NCI-H2171 (cell line): ENCODE measurements at places on chromosomes 2 and 18.

- DNase-seq: no peak
Observed at GRCh38 chr2:16072638-16073290, 132.4 kb downstream of the MYCN start.

- DNase-seq: no peak
Observed at GRCh38 chr2:36060133-36060532, 295.4 kb upstream of the CRIM1 start.

DNA sequence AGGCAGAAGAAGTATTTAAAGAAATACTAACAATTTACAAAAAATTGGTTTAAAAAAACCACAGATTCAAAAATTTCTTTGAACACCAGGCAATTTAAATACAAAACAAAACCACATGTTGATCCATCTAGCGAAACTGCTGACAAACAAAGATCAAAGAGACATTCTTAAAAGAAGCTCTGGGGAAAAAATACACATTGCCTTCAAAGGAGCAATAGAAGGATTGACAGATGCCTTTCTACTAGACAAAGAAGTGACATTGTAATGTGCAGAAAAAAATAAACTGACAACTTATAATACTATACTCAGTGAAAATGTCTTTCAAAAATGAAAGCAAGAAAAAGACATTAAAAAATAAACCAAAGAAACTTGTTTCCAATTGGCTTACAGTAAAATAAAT lies 12.6 kb upstream of the EIF2AK3 start:
- DNase-seq: no peak

DNA sequence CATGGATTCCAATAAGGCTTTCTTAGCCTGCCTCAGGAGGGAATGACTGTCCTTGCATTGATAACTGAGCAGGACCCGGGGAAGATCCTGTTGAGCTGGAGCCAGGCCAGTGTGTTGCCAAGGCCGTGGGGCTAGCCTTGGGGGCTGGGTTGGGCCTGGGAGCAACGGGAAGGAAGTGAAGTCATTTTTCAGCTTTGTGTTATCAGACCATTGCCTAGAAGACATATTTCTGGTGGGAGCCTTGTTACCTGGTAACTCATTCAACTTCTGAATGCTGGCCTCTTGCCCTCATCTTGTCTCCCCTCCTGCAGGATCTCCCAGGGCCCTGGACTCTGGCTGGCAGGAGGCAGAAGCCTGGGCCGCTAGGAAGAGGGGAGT lies 92.7 kb upstream of the MGAT5 start:
- DNase-seq: no peak

DNA sequence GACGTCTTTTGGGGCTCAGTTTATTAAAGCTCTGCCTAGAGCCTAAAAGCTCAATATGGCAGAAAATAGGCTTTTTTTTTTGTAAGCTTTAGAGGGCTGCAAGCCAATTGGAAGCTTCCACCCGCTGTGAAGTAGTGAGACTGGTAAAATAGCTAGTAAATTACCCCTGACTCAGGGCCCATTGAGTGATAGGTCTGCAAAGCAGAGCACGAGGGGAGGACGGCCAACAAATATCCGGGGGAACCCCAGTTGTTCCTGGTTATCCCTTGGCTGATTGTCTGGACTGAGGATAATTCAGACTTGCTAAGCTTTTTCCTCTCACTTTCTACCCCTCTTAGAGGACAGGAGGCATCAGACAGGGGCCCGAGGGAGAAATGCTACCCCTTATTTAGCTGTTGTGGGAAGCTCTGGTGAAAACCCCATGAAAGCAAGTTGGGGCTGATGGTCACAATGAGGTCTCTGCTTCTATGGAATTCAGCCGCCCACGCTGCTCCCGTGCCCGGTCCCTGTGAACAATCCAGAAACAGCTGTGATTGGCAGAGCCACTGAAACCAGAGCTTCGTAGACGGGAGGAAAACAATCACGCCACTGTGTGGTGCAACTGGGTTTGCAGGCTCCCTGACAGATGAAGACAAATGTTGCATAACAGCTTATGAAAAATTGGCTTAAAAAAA lies 141.9 kb upstream of the LGALSL start:
- peak; percentile 13 for DNase-seq

- DNase-seq: no peak
Observed at GRCh38 chr18:49698525-49699025, 114.8 kb downstream of the ACAA2 start.

- no peak for DNase-seq
Observed at GRCh38 chr2:19664646-19665045, 237.1 kb downstream of the TTC32 start.

GRCh38 chr2:17664534-17664933 lies 89.1 kb downstream of the SMC6 start:
- DNase-seq: no peak

DNA sequence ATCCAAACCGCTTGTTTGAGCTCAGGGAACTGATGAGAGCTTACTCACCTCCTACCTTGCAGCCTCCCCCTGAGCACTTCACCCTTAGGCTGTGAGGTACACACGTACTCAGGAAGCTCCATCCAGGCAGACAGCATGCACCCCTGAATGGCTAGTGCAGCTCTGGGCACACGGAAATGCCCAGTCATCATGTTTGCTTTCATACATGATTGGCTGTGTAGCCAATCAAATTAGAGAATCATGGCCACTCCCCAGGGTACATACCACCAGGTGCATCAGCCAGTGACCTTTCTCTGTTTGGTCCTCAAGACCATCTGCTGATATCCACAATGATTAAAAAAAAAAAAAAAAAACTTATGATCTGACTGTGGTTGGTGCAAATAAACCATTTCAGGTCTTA lies 42.1 kb downstream of the RNF152 start:
- no peak for DNase-seq

GRCh38 chr2:121245913-121246312 lies 39.1 kb downstream of the TFCP2L1 start:
- DNase-seq: no peak

DNA sequence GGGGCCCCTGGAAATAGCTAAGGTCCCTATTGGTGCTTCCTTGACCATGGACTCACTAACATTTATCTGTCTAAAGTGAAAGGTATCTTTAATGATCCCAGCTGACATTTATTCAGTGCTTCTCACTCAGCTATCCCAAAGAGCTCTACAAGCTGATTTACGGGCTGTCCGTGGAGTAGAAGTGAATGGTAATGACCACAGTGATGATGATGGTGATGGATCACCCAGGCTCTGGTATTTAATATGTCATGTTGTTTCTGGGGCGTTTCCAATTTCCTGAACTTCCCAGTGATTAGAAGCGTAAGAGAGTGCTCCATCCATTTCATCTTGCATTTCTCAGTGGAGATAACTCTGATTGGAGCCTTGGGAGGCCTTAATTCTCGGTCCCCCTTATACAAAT lies 304.3 kb downstream of the HRH4 start:
- DNase-seq: no peak

GRCh38 chr2:7566382-7566881 lies 649.2 kb downstream of the RNF144A start:
- no peak for DNase-seq

GRCh38 chr18:37661478-37661877 lies 95.9 kb upstream of the CELF4 start:
- DNase-seq: no peak

GRCh38 chr2:19299522-19299921 lies 58.9 kb downstream of the OSR1 start:
- no peak for DNase-seq

GRCh38 chr2:200168641-200169555 lies 137.6 kb upstream of the SPATS2L start:
- DNase-seq: no peak

- no peak for DNase-seq
Observed at GRCh38 chr2:96663829-96664228, 21.3 kb downstream of the FER1L5 start.

DNA sequence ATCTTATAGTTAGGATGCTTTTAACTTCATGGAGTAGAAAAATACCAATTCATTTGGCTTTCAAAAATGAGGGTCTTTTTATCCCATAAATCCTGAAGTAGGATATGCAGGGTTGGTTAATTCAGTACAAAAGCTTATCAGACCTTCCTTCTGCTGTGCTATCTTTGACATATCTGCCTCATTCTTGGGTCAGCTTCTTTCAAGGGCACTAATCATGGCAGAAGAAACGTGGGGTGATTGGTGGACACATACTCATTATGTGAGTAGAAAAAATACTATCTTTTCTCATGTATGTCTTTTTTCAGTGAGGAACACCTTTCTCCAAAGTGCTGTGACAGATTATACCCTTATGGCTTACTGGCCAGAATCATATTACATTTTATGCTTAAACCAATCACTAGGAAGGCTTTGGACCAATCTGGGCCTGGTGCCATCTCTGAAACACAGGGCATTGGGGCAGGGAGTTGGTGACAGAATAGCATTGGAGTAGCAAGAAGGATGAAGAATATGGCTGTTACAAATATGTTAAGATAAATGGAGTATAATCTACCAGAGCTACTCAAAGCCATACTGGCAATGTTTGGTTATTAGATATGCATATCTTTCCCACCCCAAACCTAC lies 10.1 kb downstream of the UGP2 start:
- DNase-seq: no peak

- no peak for DNase-seq
Observed at GRCh38 chr2:206728277-206729199, 10.3 kb upstream of the DYTN start.

- DNase-seq: no peak
Observed at GRCh38 chr2:68214381-68214780, 38.0 kb downstream of the PPP3R1 start.

DNA sequence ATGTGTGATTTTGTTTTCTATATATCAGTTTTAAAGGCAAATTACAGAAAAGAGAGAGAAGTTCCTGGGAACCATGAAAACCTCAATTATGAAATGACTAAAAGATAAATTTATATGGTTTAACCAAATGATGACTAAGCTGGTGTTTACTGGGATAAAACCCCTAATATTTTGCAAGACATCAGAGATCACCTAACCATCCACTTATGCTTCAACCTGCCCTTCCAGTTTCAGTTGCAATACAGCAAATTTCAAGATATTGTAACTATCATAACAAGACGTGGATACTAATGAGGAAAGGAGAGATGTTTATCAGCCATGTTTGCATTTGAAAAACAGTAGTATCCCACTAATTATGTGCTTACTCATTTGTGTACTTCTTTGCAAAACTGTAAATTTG lies 108.2 kb downstream of the GAREM1 start:
- DNase-seq: no peak

DNA sequence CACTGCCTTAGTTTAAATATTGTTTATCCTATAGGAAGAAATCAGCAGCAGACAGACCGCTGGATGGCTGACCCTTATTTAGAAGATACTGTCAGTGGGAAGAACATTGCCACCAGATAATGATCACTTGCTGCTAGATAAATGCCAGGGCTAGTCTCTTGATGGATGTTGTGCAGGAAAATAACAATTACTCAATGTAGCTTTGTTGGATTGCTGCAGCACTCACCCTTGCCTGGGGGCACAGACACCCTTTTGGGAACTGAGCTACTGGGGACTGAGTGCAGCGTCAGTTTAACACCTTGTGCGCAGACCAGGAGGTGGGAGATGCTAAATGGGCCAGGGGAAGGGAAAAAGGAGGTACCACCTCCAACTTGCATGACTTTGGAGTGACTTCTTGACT lies 64.2 kb upstream of the CAPN13 start:
- DNase-seq: no peak

- no peak for DNase-seq
Observed at GRCh38 chr2:65974067-65974723, 460.7 kb upstream of the MEIS1 start.
